Aorta (tissue), 5 donors: ENCODE measurements at places on chromosomes 6 and 20. TPM values are rescaled to one million over a fixed set of nuclear protein-coding genes. Genes with fewer than 3 reads are reported as not detected.

TREM1 gene
- not detected for polyA plus RNA-seq

SIRPB1 gene
- polyA plus RNA-seq = 0.36 TPM

PPP1R3G gene
- 0.41 TPM for polyA plus RNA-seq

MRPL2 gene
- polyA plus RNA-seq = 55.2 TPM

AKAP7 gene
- polyA plus RNA-seq = 9.1 TPM

CCN6 gene
- polyA plus RNA-seq = not detected

ABHD16B gene
- not detected for polyA plus RNA-seq

ASIP gene
- not detected for polyA plus RNA-seq

HLA-DRB5 gene
- 0.15 TPM for polyA plus RNA-seq

PDE7B gene
- polyA plus RNA-seq = 1.0 TPM

COL19A1 gene
- polyA plus RNA-seq = not detected

SLC4A11 gene
- not detected for polyA plus RNA-seq

BIRC7 gene
- not detected for polyA plus RNA-seq

BPIFB1 gene
- 0.05 TPM for polyA plus RNA-seq

BMP7 gene
- polyA plus RNA-seq = not detected

RSPO3 gene
- not detected for polyA plus RNA-seq

HLA-G gene
- polyA plus RNA-seq = not detected

CTSA gene
- 37.9 TPM for polyA plus RNA-seq

NCR2 gene
- polyA plus RNA-seq = not detected

FAM83B gene
- polyA plus RNA-seq = not detected
